Activated naive CD4-positive, alpha-beta T cell treated with anti-CD3 and anti-CD28 coated beads, Interleukin-2, amount 10 ng/mL, durations not matched to agents 7 days and 5 days (primary cell): ENCODE measurements at places on chromosomes 13 and 19.

DNA sequence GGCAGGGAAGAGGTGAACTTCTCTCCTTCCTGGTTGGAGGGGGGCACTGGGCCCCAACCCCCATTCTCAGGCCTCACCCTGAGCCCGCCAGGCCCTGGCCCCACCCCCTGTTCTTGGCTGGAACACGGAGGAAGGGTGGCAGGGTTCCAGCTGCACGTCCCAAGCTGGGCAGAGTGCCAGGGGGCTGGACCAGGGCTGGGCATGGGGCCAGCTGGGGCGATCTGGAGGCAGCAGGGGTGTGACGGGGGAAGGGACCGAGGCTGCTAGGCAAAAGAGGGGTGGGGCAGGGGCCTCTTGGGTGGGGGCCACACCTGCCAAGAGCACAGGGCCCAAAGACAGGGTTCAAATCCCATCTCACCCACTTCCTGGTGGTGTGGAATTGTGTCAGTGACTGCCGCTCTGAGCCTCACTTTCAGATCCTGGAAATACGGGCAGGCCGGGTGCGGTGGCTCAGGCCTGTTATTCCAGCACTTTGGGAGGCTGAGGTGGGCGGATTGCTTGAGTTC is 2.2 kb downstream of the HIF3A start:
- no peaks in the 10 kb centered on the region for H3K36me3 ChIP-seq
- H3K4me1 ChIP-seq, result no peaks in the 10 kb centered on the region
- H3K27me3 ChIP-seq, result peaks cover 62% of the 10 kb centered on the region

- no peaks in the 10 kb centered on the region for H3K4me1 ChIP-seq
- peaks cover 10% of the 10 kb centered on the region for H3K27me3 ChIP-seq
- no peaks in the 10 kb centered on the region for H3K36me3 ChIP-seq
- H3K4me3 ChIP-seq, result no peak overlapping the region
Observed at GRCh38 chr19:29293736-29294342, 80.9 kb upstream of the UQCRFS1 start.

DNA sequence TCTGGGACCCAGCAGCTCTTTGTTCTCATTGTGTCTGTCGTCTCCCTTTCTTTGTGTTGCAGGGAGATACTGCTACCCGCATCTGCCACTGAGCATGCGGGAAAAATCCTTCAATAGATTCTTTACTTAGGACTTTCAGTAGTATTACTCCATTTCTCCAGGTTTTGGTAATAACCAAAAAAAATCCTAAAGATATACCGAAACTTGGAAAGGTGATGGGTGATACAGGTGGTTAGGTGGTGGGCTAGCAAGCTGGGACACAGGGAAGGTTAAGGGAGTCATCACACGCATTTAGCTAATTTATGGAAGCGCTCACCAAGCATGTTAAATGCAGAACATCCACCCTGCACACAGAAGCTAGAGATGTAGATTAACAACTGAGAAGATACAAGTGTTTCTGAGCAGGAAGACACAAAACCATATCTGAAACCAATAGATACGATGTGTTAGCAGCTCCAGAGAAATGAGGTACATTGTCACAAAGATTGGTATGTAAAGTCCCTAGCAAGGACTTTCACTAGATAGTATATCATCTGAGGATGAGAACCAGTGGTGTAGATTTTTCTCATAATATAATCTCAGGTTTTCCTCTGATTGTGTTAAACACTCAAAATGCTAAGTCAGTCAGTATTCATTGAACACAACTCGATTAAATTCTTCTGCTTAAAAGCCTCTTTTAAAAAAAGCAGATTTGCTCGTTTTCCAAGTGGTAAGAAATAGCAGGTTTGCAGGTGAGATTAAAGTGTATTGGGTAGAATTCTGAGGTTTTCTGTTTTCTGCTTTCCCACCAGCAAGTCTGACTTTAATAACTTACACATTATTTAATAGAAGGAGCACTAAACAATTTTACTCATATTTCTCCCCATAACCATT is 1.2 kb upstream of the SLAIN1 start:
- peaks cover 3% of the 10 kb centered on the region for H3K36me3 ChIP-seq
- peaks cover 36% of the 10 kb centered on the region for H3K4me1 ChIP-seq
- no peak overlapping the region for H3K27ac ChIP-seq
- peak overlapping the region; percentile 77 for H3K4me3 ChIP-seq
- H3K27me3 ChIP-seq, result peaks cover 17% of the 10 kb centered on the region

- no peak overlapping the region for H3K4me3 ChIP-seq
- peaks cover 10% of the 10 kb centered on the region for H3K27me3 ChIP-seq
- H3K36me3 ChIP-seq, result peaks cover 2% of the 10 kb centered on the region
- DNase-seq, result no peak
- peaks cover 17% of the 10 kb centered on the region for H3K4me1 ChIP-seq
- H3K27ac ChIP-seq, result no peak overlapping the region
Observed at GRCh38 chr13:24097064-24097463, 63.5 kb upstream of the SPATA13 start.

- no peak overlapping the region for H3K4me3 ChIP-seq
- no peak for DNase-seq
- no peaks in the 10 kb centered on the region for H3K36me3 ChIP-seq
- peaks cover 14% of the 10 kb centered on the region for H3K27me3 ChIP-seq
- no peaks in the 10 kb centered on the region for H3K4me1 ChIP-seq
Observed at GRCh38 chr19:46111376-46111775, 13.1 kb downstream of the IGFL3 start.

GRCh38 chr13:50592412-50593155 is 250.9 kb downstream of the DLEU7 start:
- H3K4me1 ChIP-seq, result peaks cover 32% of the 10 kb centered on the region
- DNase-seq, result no peak
- H3K27ac ChIP-seq, result no peak overlapping the region
- no peak overlapping the region for H3K4me3 ChIP-seq
- no peaks in the 10 kb centered on the region for H3K36me3 ChIP-seq

- H3K4me3 ChIP-seq, result peak overlapping the region; percentile 92
- DNase-seq, result peak; percentile 100
- H3K27ac ChIP-seq, result peak overlapping the region; percentile 97
Observed at GRCh38 chr19:48321372-48321621, 4.1 kb upstream of the EMP3 start.

DNA sequence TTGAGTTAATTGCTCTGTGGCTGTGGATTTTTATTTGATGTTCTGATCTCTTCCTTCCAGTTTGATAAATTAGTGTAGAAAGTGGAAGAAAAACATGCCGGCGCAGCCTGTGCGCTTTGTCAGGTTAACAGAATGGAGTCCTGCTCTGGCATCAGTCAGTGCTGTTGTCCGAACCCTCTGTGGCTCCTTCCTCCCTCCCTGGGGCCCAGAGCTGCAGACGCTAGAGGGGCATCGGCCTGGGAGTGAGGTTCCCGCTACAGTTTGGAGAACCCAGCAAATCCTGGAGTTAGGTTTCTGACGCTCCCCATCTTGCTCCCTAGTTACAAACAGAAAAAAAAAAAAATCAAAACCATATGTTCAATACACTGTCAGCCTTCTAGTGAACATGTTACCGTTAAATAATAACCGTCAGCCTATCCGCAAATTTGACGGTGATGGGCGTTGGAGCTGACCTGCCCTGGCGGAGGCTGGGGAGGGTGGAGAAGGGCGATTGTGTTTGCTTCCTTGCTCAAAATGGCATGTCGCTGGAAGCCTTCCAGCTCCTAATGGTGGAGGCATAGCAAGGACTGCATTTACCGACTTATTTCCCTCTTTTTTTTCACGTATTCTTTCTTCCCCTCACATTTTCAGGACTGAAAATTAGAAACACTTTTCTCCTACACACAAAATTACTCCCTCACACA is 13.6 kb downstream of the MBNL2 start:
- H3K4me3 ChIP-seq, result no peak overlapping the region
- H3K4me1 ChIP-seq, result no peaks in the 10 kb centered on the region
- H3K36me3 ChIP-seq, result no peaks in the 10 kb centered on the region
- no peak overlapping the region for H3K27ac ChIP-seq

GRCh38 chr19:36418287-36419001 is at the start of gene ZFP82:
Gene ZFP82 (minus strand): TSS chr19:36418644. CDS start chr19:36409789, 8,855 bp downstream.
- peak within 1 kb of the TSS; percentile 86 for H3K4me3 ChIP-seq
- H3K27me3 ChIP-seq, result peaks cover 20% of the 10 kb centered on the region
- peaks cover 34% of the 10 kb centered on the region for H3K36me3 ChIP-seq

- no peaks in the 10 kb centered on the region for H3K36me3 ChIP-seq
- H3K27ac ChIP-seq, result no peak overlapping the region
Observed at GRCh38 chr13:29369060-29369743, 226.3 kb downstream of the SLC7A1 start.

- H3K36me3 ChIP-seq, result no peaks in the 10 kb centered on the region
- H3K27me3 ChIP-seq, result peaks cover 14% of the 10 kb centered on the region
- no peaks in the 10 kb centered on the region for H3K4me1 ChIP-seq
- no peak overlapping the region for H3K4me3 ChIP-seq
Observed at GRCh38 chr19:5553892-5554291, 13.9 kb downstream of the TINCR start.

DNA sequence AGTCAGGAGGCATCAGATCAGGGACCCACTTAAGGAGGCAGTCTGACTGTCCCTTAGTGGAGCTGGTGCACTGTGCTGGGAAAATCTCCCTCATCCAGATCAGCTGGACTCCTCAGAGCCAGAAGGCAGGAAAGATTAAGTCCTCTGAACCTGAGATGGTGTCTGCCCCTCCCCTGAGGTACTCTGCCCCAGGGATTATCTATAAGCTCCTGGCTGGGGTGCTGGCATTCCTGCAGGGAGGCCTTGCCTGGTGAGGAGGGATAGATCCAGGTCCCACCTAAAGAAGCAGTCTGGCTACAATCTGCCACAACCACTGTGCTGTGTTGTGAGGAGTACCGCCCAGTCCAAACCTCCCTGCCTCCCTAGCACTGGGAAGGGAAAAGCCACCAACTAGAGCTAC is 81.2 kb downstream of the NHLRC3 start:
- peaks cover 8% of the 10 kb centered on the region for H3K27me3 ChIP-seq
- no peak overlapping the region for H3K4me3 ChIP-seq
- no peak overlapping the region for H3K27ac ChIP-seq
- DNase-seq, result no peak
- no peaks in the 10 kb centered on the region for H3K36me3 ChIP-seq

DNA sequence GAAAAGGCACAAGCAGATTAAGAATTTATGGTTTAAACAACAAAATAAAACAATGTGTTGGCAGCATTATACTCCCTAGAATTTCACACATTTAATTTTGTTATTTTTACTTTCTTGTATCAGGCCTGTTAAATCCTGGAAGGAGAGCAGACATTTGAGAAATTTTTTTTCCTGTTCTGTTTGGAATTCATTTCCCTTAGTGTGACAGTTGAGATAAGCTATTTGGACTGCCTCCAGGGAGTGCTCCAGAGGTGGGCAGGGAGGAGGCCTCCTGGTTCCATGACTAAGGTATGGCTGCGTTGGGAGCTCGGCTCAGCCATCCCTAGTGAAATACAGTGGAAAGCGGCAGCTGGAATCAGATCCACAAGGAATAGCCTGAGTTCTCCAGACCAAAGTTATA is 185.7 kb downstream of the KCNRG start:
- H3K4me1 ChIP-seq, result no peaks in the 10 kb centered on the region
- H3K27me3 ChIP-seq, result peaks cover 18% of the 10 kb centered on the region
- H3K27ac ChIP-seq, result no peak overlapping the region
- no peaks in the 10 kb centered on the region for H3K36me3 ChIP-seq
- DNase-seq, result no peak
